Omental fat pad (tissue), 4 donors: ENCODE measurements at places on chromosomes 5 and 9. TPM values are rescaled to one million over a fixed set of nuclear protein-coding genes. Genes with fewer than 3 reads are reported as not detected.

DNA sequence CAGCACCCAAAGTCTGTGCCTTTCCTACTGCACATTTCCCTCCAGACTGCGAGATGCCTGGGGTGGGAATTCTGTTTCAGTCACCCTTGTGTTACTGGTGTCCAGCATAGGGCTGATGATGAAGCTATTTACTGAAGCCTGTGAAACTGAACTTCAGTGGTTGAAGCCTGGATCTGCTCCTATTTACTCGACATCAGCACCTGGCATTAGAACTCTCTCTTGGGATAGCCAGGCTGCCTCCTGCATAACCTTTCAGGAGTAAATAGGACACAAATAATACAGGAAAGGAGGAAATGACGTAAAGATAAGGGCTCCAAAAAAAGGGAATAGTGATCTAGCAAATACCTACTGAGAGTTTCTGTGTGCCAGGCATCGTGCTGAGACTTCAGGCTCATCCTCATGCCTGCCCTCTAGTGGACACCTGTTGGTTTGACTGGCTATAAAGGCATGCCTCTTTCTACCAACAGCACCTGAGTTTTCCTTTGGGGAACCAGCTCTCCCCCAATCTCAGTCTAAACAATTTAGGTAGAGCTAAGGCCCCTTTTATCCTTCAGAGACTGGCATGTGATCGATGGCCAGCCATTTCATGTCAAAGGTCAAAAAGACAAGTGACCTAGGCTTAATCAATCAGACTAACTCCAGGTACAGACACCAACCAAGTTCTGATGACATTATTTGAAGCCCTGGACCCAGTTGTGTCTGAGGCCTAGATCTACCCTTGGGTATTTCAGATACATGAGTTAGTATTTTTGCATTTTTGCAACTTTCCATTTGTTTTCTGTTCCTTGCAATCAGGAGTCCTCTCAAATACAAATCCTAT, 192.1 kb upstream of the TRIM32 start:
- no peak for DNase-seq

DNA sequence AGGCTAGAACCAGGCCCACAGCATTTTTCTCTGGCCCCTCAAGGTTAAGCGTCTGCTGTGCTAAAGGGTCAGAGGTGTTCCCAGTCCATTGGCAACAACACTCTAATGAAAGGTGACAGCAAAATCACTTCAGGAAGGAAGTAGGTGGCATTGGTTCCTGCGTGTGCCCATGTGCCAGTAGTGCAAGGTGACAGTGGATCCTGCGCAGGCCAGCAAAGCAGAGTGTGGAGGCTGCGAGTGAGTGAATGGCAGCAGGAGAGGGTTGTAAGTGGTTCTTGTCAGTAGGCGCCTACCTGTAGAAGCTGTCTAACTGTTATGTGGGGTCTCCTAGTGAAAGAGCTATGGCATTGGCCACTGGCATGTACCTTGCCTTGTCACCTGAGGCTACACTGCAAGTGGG, 898.2 kb upstream of the TYRP1 start:
- no peak for DNase-seq

HTR4 gene
- total RNA-seq, result not detected

ACSL6 gene
- total RNA-seq, result 1.4 TPM

GRCh38 chr9:108528231-108528630, 327.6 kb downstream of the ACTL7B start:
- DNase-seq, result no peak

- no peak for DNase-seq
Observed at GRCh38 chr5:91095786-91096385, 287.2 kb downstream of the ARRDC3 start.

- no peak for DNase-seq
Observed at GRCh38 chr9:3288686-3289085, 237.1 kb downstream of the RFX3 start.

CLIC3 gene
- total RNA-seq, result 9.7 TPM

DNA sequence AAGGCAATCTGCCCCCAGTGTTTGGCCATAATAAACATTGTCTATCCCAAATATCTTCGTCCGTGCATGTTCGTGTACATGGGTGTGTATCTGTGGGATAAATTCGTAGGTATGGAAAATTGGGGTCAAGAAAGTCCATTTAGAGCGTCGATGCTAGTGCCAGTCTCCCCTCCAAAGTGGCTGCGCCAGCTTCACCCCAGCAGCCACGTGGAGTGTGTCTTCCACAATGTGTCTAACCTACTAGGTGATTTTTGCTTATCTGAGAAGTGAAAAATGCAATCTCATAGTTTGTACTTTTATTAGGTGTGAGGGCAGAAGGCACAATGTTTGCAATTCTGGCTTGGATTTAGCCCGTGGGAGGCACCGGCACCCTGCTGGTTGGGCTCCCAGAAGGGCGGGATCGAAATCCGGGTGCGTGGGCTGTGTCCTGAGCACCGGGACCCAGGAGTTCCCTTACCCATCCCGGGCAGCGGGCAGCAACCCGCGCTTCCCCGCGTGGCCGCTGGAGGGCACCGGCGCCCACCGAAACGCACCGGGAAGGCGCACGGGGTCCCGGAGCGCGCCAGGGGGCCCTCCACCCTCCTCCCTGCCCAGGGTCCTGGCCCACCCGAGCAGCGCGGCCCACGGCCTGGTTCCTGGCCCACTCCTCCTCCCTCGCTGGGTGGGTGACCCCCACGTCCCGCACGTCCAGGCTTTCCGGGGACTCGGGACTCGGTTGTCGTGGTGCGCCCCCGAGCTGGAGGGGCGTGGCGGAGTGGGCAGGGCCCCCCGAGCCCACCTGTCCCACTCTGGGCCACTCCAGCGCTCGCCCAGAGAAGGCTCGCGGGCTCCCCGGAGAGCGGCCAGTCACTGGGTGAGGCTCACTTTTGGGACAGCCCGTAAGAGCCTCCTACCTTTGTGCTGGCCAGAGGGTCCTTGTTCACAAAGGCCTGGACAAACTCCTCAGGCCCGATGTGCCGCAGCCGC, 55.4 kb upstream of the RNF130 start:
- no peak for DNase-seq

DNA sequence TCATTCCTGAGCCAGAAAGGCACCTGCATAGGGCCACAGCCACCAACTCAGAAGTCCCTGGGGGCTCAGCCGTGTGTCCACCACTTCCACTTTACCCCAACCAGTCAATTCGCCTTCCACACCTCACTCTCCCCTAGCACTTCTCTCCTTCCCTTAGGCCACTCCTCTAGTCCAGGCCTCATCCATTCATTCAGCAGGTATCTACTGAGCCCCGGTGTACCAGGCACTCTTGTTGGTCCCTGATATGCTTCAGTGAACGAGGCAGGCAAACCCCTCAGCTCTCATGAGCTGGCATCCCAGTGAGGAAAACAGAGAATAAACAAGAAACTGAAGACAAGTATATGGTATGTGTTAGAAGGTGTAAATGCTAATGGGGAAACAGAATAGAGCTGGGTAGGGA, 28.7 kb downstream of the NDUFA8 start:
- no peak for DNase-seq

GRCh38 chr9:74771262-74771585, 116.5 kb downstream of the TRPM6 start:
- DNase-seq, result no peak

- no peak for DNase-seq
Observed at GRCh38 chr5:80185095-80185494, 70.8 kb downstream of the SERINC5 start.

- DNase-seq, result no peak
Observed at GRCh38 chr9:122402403-122402871, 31.6 kb downstream of the PTGS1 start.

- DNase-seq, result no peak
Observed at GRCh38 chr9:71857159-71857558, 53.8 kb downstream of the ABHD17B start.

- DNase-seq, result no peak
Observed at GRCh38 chr9:126394802-126395201, 68.2 kb downstream of the MVB12B start.

PCDHB3 gene
- 1.8 TPM for total RNA-seq

DNA sequence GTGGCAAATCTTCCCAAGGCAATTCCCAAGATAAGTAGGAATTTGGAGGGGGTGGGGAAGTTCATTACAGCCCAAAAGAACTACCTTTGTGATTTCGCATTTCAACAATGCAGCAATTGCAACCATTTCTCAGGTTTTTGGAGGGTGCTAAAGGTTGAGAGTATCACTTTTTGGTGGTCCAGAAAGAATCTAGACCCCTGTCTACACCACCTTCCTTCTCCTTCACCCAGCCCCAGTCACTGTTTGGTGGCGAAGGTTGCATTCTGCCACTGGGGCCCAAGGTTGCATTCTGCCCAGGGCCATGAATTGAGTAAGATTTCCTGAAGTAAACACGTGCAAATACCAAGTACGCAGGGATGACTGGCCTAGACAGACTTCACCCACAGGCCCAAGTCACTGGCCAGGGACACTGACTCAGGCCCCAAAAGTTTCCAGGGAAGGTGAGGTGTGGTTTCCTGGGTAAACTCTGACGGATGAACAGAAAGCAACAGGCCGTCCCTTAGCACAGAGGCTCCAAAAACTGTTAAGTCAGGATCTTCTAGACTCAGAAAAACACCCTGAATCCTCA, 5.7 kb downstream of the PDE6A start:
- DNase-seq, result no peak

DNA sequence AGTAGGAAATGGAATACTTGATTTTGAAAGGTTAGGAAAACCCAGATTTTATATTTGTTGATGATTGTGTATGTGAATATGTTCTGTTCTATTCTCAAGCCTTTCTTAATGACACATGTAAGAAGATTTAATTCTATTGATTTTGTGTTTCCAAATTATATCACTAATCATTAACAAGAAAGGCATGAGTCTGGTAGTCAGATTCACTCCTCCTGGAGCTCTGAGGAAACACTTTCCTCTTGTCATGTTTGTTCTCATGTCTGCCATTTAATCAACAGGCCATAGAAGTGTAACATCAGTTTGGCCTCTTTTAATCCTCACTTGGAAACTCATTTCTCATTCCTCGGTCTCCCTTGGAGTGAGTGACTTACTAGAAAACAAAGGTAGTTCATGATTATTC, 40.6 kb upstream of the F2R start:
- no peak for DNase-seq

- DNase-seq, result no peak
Observed at GRCh38 chr5:82356021-82356420, 77.9 kb upstream of the RPS23 start.

GRCh38 chr9:25094518-25094917, 548.8 kb upstream of the IZUMO3 start:
- DNase-seq, result no peak

ZNF883 gene
- total RNA-seq, result not detected

CCDC183 gene
- total RNA-seq, result 2.2 TPM

- no peak for DNase-seq
Observed at GRCh38 chr5:158288272-158288657, 429.3 kb upstream of the CLINT1 start.

DNA sequence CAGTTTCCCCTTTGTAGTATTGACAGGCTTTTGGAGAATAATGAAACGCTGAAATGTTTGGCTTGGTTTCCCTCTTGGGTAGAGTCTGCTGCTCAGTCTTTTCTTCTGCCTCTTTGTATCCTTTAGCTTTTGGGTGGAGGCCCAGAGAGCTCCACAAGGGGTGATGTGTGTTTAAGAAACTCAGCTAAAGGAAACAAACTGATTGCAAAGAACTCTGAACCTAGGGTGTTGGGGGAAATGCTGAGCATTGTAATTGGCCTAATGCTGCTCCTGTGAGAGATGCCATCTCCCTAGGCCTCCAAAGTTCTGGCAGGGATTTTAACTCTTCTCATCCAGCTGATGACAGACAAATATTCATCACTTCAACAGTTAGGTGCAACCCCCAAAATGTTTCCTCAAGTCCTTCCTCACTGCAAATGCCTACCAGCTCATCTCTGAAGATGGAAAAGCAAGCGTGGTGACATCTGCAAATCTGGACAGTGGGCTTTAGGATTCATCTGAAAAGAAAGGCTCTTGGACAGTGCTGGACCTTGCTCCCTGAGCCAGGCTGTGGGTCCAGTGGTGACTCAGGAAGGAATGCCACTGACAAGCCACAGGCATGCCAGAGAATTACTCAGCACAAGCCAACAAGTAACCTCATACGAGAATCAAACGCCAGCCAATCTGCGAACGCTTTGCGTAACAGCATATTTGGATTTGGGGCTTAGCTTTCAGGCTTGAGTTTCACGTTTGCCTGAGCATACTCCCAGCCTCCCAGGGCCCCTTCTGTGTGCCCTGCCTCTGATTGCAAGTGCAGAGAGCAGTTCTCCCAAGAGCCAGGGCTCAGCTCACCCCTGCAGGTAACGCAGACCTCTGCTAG, 30.5 kb upstream of the ZSWIM6 start:
- DNase-seq, result no peak

GRCh38 chr5:127985811-127986325, 97.7 kb upstream of the SLC12A2 start:
- DNase-seq, result no peak

BAAT gene
- not detected for total RNA-seq
